ENCODE measurements at places on chromosomes 13 and 19.

- no peak for DNase-seq
Measured at GRCh38 chr19:39401549-39402345, 4.9 kb upstream of the ZFP36 start.

GRCh38 chr19:11373166-11373884 lies 1.1 kb upstream of the SWSAP1 start:
- no peak for DNase-seq

DNA sequence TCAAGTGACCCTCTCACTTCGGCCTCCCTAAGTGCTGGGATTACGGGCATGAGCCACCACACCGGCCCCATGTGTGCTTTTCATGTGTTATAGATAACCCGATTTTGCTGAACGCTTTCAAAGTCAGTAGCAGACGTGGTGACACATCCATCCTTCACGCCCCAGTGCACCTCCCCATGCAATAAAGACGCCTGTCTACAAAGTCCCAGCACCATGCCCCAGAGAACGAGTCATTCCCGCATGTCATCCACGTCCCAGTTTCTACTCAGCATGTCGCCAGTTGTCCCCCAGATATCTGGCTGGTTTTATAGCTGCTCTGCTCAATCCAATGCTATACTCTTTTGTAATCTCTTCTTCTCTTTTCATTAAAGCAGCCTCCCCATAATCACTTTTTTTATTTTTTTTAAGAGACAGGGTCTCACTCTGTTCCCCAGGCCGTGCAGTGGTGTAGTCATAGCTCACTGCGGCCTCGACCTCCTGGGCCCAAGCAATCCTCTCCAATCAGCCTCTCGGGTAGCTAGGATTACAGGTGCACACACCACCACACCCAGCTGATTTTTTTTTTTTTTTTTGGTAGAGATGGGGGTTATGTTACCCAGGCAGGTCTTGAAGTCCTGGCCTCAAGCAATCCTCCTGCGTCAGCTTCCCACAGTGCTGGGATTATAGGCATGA lies 42.5 kb downstream of the DNM2 start:
- DNase-seq = no peak

- DNase-seq = no peak
Measured at GRCh38 chr13:107361666-107362065, 793.7 kb upstream of the ARGLU1 start.

GRCh38 chr13:111278258-111278657 lies 42.2 kb upstream of the TEX29 start:
- DNase-seq = no peak

DNA sequence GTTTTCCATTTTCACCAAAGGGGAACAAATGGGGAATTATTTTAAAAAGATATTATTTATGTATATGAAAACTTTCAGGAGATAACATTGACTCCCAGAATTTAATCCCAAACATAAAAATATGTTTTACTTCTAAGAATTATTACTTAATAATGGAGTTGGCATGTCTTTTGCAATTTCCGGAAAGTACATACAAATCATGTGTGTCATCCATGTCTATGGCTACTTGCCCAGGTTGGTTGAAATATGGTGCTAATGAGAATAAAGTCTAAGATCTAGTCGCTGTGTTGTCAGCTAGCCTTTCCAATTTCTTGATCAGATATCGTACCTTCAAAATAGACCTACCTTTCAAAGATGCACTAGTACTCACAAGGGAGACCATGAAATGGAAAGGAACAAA lies 1003.2 kb upstream of the PCDH20 start:
- no peak for DNase-seq

- DNase-seq = no peak
Measured at GRCh38 chr19:16121967-16122366, 10.3 kb downstream of the RAB8A start.

- no peak for DNase-seq
Measured at GRCh38 chr19:42276284-42276683, 7.2 kb downstream of the CIC start.

DNA sequence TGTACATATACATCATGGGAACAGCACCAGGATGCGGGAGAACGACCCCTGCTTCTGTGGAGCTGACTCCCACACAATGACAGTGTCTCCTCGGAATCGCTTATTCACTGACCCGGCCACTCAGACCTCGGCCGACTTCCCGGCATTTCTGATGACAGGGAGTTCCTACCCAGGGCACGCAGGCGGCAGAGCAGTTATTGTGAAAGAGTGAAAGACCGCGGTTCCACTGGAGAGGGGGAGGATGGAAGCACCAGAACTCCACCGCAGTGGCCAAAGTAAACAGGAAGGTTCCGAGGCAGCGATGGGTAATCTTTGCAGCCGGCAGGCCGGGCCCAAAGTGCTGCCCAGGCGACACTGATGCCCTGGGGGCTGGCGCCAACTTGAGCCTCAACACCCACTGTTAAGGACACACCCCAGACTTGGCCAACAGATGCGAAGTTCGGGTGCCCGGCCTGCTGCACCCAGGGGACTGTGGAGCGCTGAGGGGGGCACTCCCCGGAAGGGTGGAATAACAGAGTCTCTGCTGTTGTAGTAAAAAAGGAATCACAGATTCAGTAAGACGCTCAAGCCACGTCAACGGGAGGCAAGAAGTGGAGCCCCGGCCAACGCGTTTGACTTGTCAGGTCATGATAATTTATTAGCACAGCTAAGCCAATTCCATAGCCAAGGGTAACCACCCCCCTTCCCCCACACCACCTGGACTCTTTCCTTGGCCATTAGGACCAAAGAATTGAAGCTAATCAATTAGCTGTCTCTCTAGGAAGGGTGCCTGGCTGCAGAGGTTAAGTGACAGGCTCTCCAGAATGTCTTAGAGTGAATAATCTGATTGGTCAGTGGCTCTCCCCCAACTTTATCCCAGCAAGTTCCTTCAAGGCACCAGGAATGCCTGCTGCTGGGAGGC lies 5.8 kb downstream of the MLLT1 start:
- DNase-seq = no peak

- no peak for DNase-seq
Measured at GRCh38 chr13:94329277-94329676, 150.2 kb downstream of the DCT start.

- no peak for DNase-seq
Measured at GRCh38 chr13:24693862-24694471, 13.8 kb downstream of the ATP12A start.

DNA sequence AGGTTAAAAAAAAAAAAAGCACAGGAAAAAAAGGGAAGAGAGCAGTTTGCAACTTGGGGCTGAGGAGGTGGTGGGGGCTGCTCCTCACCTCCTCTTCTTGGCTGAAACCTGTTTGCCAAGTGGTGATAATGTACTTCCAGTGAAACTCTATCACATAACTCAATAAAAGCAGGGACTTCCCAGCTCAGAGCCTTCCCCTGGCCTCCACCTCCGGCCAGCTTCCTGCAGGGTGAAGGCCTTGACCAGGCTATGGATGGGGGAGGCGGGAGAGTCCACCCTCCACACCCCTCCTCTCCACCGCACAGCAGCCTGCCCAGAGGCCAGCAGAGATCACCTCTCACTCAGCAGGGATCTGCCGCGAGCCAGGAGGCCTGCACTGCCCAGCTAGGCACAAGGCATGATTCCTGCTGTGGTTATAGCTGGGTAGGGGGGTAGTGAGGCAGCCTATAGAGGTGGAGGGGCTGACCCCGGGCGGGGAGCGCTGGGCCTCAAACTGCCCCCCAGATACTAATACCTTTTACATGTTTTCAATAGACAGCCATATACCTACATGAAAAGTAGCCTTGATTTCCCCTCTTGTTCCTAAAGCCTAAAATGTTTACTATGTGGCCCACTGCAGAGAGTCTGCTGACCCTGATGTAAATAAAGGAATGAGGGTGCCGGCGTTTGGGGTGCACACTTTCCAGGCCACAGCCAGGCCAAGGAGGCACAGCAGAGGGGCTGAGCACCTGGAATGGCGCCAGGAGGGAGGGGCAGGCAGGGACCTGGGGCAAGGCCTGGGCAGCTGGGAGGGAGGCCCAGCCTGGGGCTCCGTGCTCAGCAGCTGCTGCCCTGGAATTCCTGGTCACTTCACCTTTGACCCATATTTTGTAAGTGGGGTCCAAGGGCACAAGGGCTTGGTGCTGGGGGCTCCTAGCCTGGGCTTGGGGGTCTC lies 10.3 kb downstream of the ZNF787 start:
- no peak for DNase-seq

DNA sequence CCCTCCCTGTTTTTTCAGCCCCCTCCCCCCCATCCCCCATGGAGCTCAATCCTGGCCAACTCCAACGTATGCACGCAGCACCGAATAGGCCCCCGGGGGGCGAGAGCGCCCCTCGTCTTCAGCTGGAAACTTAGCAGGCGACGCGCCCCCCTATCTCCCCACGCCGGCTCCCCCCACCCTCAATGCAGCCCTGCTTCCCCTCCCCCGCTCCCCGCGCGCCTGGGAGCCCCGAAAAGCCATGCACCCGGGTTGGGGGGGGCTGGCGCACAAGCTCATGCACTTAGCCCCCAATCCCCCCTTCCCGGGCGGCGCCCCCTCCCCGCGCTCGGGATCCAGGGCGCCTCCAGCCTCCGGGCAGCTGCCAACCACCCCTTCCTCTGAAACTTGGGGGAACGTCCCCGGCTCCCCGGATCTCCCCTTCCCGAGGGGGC lies 508 bp downstream of the ZBTB7A start:
- DNase-seq = no peak

DNA sequence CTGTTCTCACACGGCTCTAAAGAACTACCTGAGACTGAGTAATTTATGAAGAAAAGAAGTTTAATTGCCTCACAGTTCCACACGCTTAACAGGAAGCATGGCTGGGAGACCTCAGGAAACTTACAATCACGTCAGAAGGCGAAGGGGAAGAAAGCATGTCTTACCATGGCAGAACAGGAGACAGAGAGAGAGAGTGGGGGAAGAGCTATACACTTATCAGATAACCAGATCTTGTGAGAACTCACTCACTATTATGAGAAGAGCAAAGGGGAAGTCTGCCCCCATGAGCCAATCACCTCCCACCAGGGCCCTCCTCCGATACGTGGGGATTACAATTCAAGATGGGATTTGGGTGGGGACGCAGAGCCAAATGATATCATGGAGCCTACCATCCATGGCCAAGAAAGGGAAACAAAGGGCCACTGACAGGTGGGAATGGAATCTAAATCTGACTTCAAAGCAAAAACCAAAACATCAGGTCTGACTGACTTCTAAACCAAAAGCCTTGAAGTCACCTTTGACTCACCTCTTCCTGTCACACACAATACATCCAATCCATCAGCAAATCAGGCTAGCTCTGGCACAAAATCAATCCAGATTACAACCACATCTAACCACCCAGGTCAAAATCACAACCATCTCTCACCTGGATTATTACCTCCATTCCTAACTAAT lies 189.7 kb downstream of the ENOX1 start:
- DNase-seq = no peak

DNA sequence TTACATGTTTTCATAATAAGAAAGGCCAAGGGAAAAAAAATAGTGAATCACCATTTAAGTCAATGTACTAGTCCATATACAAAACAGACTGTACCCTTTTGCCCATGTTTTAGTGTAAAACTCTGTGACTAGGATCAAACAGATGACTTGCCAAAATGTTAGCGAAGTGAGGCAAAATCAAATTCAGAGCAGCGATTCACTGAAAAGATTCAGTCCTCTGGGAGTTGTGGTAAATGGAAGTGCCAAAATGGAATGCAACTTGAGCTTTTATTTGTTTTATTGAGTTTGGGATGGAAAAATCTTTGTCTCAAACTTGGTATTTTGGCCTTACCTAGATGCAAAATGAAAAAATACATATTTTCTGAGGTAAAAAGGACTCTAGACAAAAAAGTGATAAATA lies 9.1 kb downstream of the CDADC1 start:
- DNase-seq = no peak

DNA sequence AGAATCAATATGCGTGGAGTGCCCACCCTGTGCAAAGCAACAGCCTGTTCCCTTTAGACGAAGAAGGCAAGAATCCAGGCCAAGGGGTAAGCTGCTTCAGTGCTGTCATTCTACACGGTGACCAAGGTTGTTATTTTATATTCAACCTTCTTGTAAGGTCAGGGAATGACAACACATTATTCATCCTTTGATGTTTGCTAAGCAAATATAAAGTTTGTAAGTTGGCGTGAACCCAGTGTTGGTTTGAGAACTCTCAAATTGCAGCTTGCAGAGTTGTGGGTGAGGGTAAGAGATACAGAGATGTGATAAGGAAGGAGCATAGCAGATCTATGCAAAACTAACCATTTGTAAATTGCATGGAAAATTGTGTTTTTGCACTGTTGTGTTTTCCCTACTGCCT lies 436.7 kb downstream of the FGF9 start:
- DNase-seq = no peak

GRCh38 chr13:99323488-99323887 lies 16.3 kb upstream of the GPR183 start:
- DNase-seq = no peak

GRCh38 chr13:107846642-107847041 lies 368.7 kb downstream of the LIG4 start:
- no peak for DNase-seq

DNA sequence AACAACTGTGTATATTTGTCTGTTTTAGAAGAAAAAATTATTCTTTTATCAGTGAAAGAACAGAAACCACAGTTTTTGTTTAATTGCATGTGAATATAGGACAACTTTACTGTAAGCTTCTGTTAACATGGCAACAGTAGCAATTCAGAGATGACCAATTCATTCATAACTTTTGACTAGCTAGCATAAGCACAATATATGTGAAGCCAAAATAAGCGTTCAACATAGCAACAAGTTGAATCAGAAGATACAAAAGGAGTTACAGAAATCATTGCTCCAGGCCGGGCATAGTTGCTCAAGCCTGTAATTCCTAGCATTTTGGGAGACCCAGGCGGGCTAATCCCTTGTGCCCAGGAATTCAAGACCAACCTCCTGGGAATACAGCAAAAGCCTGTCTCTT lies 197.1 kb upstream of the GPC6 start:
- DNase-seq = no peak

GRCh38 chr19:31519908-31520307 lies 170.7 kb upstream of the TSHZ3 start:
- DNase-seq = no peak

DNA sequence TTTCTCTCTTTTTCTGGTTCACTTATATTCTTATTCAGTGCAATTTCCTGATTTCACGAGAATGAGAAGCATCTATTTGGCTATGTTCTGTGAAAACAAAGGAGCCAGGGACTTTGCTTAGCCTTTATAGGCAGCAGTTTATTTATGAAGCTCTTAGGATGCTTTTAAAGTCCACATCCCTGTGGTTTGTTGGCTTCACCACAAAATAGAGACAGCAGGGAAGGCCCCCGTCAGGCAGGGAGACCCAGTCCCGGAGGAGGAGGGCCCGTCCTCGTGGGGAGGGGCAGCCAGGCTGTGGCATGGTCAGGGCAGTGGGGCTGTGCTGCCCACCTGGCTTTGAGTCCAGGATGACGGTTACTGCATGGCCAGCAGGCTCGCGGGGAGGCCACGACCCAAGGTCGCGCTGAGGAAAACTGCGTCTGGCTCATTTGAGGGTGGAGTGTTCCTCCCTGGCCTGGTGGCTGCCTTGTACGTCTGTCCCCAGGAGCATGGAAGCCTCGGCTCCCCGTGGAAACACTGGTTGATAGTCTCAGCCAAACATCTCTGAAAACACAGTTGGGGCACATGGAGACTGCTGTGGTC lies 92.7 kb downstream of the ATP11A start:
- DNase-seq = no peak

GRCh38 chr19:12938779-12939601 lies 581 bp downstream of the CALR start:
- DNase-seq = no peak

Data from right forelimb (tissue), 1 donor.